Retinal pigment epithelial cell (primary cell): ENCODE measurements at places on chromosomes 13 and 19.

- no peak for DNase-seq
Measured at GRCh38 chr19:7926727-7927604, 1.0 kb upstream of the CTXN1 start.

DNA sequence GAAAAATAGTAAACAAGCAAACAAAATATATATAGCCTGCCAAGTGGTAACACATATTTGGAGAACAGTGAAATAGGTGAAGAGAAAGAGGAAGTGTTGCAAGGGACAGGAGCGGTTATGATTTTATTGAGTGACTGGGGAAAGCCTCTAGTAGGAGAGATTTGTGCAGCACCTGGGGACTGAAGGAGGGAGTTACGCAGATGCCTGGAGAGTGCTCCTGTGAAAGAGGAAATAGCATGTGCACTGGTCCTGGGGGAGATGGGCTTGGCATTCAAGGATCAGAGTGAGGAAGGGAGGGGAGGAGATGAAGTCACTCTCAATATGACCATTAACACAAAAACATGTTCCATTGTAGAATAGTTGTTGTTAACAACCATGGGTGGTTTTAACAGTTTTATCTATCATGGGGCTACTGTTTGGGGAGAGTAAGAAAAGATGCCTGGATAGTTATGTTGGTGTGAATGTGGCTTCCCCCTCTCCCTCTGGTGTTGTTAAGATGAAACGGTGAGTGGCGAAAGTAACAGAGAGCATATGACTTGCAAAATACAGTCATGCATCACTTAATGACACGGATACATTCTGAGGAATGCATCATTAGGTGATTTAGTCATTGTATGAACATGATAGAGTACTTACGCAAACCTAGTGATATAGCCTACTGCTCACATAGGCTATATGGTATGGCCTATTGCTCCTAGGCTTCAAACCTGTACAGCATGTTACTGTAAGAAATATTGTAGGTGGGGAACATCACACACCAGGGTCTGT is 251.7 kb upstream of the ARGLU1 start:
- DNase-seq = no peak

- no peak for DNase-seq
Measured at GRCh38 chr19:28314756-28315155, 898.2 kb downstream of the UQCRFS1 start.

DNA sequence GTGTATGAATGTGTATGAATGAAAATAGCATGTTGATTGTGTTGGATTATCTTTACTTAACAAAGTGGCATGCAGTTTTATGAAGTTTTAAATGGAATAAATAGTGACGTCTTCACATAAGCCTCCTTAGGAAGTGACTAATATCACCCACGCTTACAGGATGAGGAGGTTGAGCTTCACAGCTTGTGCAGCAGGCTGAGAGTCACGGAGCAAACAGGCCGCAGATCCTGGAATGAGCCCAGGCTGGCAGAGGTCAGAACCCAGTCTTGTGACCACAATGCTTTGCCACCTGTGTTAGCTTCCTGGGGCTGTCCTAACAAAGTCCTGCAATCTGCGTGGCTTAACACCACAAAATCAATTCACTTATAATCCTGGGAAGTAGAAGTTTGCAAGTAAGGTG is 20.8 kb downstream of the LAIR2 start:
- DNase-seq = no peak

DNA sequence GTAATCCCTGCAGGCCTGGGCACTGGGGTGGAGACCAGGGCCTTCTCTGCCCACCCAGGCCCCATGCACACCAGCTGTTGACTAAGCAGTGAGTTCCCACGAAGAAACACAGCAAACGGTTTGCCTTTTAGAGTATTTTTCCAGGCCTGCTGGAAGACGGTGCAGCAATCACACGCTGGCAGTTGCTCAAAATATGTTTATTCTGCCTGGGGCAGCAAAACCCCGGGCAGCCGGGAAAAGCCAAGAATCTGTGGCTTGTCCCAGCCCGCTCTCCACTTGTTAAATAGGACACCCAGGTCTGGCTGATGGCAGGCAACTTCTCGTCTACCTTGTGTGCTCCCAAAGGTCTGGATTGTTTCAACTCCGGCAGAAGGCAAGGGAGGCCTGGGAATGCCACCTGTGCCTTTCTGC is 40.8 kb downstream of the GGACT start:
- DNase-seq = no peak
